ENCODE measurements at places on chromosomes 7 and 10. TPM values are rescaled to one million over a fixed set of nuclear protein-coding genes. Genes with fewer than 3 reads are reported as not detected.

The SPDYE1 gene
- not detected for total RNA-seq

The PARD3 gene
- total RNA-seq = 39.9 TPM

The SHH gene
- total RNA-seq = not detected

The PKD2L1 gene
- not detected for total RNA-seq

The TMEM213 gene
- not detected for total RNA-seq

The C10orf143 gene
- 2.5 TPM for total RNA-seq

The COL1A2 gene
- total RNA-seq = 5,703 TPM

The TWIST1 gene
- total RNA-seq = 105 TPM

The SSMEM1 gene
- not detected for total RNA-seq

The LIPN gene
- not detected for total RNA-seq

The AGAP6 gene
- 3.4 TPM for total RNA-seq

The OR6B1 gene
- not detected for total RNA-seq

The VWDE gene
- 0.11 TPM for total RNA-seq

The SPDYE2B gene
- total RNA-seq = not detected

The PWWP2B gene
- total RNA-seq = 8.1 TPM

Data from articular chondrocyte of knee joint (primary cell).